GM12892 (cell line): ENCODE measurements at places on chromosomes 1 and 21.

- no peak for DNase-seq
Measured at GRCh38 chr1:44890007-44890406, 47.0 kb upstream of the PTCH2 start.

DNA sequence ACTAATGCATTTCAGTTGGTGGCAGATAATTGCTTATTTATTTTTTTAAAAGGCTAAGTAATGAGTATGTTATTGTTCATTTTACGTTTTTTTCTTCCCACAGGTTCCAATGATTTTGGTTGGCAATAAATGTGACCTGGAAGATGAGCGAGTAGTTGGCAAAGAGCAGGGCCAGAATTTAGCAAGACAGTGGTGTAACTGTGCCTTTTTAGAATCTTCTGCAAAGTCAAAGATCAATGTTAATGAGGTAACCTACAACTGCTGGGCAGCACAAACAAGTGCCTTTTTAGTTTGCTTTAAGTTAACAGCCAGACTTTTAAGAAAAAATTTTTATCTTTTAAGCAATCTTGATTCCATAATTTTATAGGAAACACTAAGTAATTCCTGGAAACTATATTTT is 35.0 kb downstream of the INKA2 start:
- DNase-seq = no peak

DNA sequence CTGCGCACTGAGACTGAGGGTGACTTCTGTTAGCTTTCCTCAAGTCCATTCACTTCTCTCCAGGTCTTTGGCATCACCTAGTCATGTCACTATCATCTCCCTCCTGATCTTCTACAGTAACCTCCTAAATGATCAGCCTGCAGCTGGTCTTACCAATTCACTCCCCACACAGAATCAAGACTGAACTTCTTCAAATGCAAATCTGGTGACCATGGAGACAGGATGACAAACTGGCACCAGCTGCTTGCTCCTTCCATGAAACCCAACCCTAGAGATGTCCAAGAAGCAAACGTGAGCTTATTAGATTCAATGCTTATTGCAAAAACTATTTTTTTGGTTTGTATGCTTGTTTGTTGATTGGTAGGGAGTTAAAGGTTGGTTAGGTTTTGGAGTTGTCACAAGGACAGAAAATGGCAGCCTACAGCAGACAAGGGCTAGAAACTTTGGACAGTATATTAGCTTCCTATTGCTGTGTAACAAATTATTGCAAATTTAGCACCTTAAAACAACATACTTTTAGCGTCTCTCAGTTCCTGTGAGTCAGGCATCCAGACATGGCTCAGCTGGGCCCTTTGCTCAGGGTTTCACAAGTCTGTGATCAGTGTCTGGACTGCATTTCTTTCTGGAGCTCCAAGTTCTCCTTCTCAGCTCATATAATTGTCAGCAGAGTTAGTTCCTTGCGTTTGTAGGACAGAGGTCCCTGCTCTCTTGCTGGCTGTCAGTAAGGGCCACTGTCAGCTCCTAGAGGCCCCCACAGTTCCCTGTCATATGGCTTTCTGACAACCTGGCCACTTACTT is 53.3 kb upstream of the GJA8 start:
- no peak for DNase-seq

DNA sequence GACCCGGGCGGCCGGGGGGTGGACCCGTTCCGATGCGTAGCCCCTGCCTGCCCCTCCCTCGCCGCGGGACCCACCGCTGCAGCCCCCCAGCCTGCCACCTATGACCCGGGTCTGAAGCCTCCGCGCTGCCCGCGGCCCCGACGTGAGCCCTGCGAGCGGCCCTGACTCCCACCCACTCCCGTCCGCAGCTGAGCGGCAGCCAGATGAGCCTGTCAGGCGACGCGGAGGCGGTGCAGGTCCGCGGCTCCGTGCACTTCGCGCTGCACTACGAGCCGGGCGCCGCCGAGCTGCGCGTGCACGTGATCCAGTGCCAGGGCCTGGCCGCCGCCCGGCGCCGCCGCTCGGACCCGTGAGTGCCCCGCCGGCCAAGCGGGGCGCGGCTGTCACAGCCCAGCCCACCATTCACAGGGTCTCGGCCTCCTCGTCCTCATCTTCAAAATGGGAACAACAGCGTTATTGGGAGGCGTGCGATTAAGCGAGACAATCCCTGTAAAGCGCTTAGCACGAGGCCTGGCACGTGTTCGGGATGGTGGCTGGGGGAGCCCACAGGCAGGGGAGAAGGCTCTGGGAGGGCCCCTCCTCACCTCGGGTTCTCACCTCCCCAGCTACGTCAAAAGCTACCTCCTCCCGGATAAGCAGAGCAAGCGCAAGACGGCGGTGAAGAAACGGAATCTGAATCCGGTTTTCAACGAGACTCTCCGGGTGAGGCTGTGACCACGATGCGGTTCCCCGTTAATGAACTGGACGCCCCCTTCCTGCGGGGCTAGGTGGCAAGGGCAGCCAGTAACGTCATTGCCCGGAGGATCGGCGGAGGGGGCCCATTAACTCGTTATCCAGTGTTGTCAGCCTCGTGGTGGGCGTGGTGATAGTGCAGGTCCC is 8.2 kb downstream of the SYTL1 start:
- DNase-seq = no peak

DNA sequence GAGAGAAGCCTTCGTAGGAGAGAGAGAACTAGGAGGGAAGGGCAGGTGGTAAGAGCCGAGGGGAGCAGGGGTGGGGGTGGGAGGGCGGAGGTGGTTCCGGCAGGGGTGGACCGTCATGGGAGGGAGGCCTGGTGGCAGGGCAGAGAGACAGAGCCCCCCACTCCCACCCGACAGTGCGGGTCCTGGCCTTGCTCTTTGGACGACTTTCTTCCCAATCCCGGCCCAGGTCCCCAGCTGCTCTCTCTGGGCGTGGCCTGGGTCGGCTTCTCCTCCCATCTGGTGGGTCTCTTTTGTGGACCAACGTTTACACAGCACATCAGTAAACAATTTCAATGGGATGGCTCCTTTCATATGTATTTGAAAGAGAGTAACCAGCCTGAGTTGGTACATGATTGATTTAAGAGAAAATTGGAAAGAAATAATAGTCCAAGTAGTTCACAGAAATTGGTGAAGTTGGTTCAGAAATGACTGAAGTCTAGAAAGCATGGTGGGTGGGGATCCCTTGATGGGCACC is 56.9 kb downstream of the LDLRAD2 start:
- no peak for DNase-seq

GRCh38 chr1:43274125-43274803 is 4.5 kb downstream of the TMEM125 start:
- no peak for DNase-seq

GRCh38 chr1:216387782-216388181 is 35.5 kb downstream of the USH2A start:
- DNase-seq = no peak

- DNase-seq = no peak
Measured at GRCh38 chr21:29557931-29558725, 259.4 kb downstream of the BACH1 start.

GRCh38 chr1:58003059-58003458 is 543.5 kb downstream of the OMA1 start:
- DNase-seq = no peak

DNA sequence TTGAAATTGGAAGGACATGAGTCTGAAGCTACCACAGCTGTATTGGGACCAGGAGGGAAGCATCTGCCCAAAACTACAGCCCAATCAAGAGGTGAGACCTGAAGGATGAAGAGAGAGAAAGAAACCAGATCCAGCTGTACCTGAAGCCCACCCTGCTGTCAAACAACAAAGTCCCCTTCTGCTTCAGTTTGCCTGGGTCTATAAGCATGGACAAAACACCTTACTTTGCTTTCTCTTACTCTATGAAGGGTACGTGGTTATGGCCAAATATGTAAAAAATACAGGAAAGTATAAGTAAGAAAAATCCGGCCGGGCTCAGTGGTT is 26.4 kb downstream of the TOMM20 start:
- no peak for DNase-seq

- DNase-seq = peak; percentile 36
Measured at GRCh38 chr1:150621497-150622302, 7.7 kb downstream of the ENSA start.

- DNase-seq = no peak
Measured at GRCh38 chr1:9279172-9279840, 13.4 kb upstream of the SPSB1 start.

- no peak for DNase-seq
Measured at GRCh38 chr1:110687250-110687649, 12.5 kb upstream of the KCNA3 start.

DNA sequence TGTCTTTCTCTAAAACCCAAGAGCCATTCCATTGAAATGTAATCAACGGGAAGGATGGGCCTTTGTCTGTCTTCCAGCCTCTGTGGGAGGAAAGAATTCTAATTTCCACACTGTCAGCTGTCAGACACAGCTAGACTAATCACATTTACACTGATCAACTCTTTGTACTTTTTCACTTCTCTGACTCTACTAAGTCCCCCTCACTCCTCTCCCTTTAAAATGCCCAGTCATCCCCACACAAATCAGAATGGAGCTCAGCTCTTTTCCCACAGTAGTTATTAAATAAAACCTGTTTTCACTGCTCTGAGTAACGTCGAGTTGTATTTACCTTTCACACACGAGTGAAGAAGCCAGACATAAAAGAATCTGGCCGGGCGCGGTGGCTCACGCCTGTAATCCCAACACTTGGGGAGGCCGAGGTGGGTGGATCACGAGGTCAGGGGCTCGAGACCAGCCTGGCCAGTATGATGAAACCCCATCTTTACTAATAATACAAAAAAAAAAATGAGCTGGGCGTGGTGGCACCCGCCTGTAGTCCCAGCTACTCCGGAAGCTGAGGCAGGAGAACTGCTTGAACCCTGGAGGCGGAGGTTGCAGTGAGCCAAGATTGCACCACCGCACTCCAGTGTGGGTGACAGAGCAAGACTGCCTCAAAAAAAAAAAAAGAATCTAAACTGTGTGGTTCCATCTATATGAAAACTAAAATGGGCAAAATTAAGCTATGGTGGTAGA is 13.3 kb downstream of the ZBTB8OS start:
- DNase-seq = no peak

GRCh38 chr1:230495076-230495475 is 68.9 kb upstream of the PGBD5 start:
- no peak for DNase-seq

GRCh38 chr1:234484218-234484617 is 5.2 kb upstream of the TARBP1 start:
- DNase-seq = no peak

DNA sequence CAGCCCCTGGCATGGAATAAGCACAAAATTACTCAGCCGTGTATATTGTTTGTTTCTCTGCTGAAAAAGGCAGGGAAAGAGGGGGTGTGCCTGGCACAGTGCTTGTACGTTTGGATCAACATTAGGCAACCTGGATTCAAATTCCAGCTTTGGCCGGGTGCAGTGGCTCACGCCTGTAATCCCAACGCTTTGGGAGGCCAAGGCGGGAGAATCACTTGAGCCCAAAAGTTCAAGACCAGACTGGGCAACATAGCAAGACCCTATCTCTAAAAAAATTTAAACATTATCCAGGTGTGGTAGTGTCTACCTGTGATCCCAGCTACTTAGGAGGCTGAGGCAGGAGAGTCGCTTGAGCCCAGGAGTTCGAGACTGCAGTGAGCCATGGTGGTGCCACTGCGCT is 152.9 kb upstream of the TMEM51 start:
- no peak for DNase-seq

GRCh38 chr1:3463891-3464648 is 9.6 kb downstream of the ARHGEF16 start:
- DNase-seq = no peak

DNA sequence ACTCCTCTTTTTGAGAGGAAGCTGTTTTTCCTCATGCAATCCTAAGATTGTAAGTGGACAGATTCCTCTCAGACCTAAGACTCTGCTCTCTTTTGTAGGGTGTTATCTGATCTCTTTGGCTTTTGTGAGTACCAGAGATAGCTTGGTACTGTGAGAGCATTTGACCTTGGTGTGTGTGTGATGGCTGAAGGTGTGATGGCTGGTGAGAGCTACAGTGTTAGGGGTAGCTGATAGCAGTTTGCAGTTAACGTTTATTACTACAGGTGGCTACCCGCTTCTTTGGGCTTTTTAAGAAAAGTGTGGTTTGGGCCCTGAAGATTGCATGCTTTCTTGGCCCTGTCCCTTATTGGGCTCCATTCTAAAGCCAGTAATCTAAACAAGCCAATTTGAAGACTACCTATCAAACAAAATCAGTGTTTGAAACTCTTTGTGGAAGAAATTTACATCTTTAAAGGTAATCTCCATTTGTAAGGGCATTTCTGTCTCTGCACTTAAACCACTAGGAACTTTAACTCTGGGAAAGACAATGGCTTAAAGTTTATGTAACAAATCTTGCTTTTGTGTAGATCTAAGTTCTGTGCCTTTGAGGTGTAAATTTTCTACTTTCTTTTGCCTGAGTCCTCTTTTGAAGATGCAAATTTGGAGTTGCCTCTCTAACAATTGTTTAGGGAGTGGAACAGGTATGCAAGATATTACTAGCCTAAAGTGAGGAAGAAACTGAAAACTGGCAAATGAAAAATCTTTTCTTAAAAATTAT is 85.3 kb upstream of the SERBP1 start:
- no peak for DNase-seq

DNA sequence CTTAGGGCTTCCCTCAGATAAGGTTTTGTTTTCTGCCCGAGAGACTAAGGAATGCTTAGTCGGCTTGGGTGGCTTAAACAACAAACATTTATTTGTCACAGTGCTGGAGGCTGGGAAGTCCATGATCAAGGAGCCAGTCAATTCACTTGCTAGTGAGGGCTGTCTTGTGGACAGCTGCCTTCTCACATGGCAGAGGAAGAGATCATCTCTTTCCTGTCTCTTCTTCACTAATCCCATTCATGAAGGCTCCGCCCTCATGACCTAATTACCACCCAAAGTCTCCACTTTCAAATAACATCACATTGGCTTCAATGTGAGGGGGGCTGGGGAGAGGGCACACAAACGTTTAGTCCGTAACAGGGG is 50.5 kb upstream of the IL12RB2 start:
- no peak for DNase-seq

DNA sequence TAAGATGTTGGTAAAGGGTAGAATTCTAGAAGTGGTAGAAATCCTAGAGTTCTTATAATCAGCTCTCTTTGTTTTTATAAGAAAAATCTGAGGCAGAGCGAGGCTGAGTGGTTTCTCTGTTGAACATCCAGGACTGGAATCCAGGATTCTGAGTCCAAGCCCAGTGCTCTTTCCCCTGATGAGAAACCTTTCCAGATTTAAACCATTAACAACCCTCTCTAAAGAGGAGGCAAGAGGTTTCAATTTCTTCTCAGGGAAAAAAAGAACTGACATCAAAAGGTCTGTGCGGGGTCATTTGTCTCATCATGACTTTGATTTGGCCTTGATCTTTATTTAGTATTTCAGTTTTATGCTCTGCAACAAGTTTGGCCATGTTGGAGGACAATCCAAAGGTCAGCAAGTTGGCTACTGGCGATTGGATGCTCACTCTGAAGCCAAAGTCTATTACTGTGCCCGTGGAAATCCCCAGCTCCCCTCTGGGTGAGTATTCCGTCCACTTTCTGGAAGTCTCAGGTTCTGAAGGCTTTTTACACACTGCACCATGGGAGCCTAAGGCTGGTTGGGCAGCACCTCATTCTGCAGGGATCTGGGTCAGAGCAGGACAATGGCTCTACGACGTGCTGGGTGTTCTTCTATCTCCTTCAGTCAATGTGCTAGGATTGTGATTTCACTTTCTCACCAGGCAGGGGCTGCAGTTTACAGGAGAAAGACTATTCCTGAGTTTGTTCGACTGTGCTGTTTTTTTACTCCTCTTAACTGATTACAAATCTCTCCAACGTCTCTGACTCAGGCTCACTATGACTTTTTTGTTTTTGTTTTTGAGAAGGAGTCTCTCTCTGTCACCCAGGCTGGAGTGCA is 18.9 kb upstream of the CCT8 start:
- DNase-seq = no peak
